Heart right ventricle (tissue), 16 donors: ENCODE measurements at places on chromosomes 13 and 19.

- no peak for DNase-seq
Observed at GRCh38 chr19:16030964-16031871, 45.1 kb upstream of the TPM4 start.

DNA sequence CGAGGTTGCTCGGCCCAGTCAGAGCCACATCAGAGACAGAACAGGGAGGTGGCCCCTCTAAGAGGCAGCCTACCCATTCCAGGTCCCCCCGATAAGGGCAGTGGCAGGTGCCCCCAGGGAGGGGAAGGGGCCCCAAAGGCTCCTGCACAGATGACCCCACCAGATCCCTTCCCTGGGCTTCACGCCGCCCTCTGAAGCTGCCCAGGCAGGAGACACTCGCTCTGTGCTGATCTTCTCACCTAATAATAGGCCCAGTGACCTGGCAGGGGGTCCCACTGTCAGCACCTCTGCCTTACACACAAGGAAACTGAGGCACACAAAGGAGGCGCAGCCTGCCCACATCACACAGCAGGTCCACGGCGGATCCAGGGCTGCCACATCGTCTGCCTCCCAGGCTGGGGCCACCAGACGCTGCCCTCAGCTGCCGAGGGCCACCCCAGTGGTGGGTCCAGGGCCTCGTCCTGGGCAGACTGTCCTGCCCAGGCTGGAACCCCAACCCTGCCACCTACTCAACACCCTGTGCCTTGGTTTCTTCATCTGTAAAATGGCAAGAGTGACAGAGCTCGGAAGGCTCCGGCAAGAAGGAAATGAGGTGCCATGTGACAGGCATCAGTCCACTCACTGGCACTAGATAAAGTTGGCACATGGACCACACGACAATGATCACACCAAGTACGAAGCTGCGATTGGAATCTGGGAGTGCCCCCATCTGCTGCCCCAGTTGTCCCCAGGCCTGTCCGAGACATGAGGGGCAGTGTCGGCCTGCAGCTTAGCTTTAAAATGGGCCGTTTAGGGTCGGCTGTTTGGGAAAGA, 56.5 kb downstream of the KLF2 start:
- no peak for DNase-seq

DNA sequence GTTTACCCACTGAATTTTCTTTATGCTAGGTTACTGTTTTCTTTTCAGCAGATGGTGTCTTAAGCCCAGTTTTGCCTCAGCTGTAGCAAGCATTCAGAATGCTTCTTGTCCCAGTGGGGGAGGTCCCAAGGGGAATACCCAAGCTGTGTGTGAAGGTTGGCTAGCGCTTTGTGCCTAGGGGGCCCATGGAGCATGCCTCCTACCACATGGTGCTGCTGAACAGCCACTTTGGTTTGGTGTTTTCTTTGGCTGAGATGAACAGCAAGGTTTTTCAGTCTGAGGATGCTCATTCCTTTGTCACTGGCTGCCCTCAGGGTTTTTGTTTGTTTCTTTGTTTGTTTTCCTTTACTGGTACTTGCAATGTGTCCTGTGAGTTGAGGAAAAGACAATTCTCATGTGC, 99.0 kb downstream of the PCDH20 start:
- DNase-seq: no peak

DNA sequence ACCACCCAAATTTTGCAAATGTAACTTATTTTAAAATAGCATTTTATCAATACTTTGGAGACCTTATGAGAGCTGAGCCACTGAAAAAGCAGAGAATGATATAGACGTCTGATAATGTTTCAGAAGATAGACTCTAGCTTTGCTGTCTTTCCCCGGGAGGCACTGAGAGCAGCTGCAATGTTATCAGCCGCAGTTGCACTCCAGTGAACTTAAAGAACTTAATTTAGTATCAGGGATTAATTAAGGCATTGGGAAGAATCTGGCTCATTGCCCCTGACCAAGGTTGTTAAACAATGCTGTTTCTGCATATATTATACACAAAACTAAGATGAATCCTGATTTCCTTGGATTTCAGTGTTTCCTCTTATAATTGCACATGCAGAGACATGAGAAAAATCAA, 75.7 kb upstream of the SGCG start:
- DNase-seq: no peak

DNA sequence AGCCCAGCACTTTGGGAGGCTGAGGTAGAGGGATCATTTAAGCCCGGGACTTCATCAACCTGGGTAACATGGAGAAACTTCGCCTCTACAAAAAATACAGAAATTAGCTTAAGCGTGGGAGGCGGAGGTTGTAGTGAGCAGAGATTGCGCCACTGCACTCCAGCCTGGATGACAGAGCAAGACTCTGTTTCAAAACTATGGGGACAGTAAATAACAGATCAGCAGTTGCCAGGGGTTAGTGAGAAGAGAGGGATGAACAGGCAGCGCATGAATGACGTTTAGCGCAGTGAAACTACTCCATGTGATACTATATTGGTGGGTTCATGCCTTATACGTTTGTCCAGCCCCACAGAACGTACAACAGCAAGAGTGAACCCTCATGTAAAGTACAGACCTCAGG, 7.1 kb upstream of the ICAM3 start:
- DNase-seq: no peak

- DNase-seq: no peak
Observed at GRCh38 chr13:97448503-97449251, 14.7 kb downstream of the RAP2A start.

DNA sequence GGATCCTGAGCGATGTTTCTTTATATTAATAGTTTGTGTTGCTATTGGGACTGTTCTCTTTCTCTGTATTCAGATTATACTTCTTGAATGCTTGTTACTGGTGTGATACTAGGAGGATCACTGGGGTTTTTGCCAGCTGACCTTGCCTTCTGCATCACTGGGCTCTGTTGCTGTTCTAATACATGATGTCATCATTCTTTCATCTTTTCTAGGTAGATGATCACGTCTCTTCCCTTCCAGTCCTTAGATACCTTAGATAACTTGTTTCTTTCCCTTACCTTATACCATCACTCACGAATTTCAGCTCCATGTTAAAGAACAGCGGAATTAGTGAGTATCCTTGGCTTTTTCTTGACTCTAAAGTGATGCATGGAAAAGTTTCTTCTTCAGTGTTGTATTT, at the start of gene OR10H3:
Gene OR10H3 (plus strand): TSS at position 264 of the 400 bp plus-strand sequence. CDS start 3,408 bp downstream, outside the sequence.
- DNase-seq: no peak

DNA sequence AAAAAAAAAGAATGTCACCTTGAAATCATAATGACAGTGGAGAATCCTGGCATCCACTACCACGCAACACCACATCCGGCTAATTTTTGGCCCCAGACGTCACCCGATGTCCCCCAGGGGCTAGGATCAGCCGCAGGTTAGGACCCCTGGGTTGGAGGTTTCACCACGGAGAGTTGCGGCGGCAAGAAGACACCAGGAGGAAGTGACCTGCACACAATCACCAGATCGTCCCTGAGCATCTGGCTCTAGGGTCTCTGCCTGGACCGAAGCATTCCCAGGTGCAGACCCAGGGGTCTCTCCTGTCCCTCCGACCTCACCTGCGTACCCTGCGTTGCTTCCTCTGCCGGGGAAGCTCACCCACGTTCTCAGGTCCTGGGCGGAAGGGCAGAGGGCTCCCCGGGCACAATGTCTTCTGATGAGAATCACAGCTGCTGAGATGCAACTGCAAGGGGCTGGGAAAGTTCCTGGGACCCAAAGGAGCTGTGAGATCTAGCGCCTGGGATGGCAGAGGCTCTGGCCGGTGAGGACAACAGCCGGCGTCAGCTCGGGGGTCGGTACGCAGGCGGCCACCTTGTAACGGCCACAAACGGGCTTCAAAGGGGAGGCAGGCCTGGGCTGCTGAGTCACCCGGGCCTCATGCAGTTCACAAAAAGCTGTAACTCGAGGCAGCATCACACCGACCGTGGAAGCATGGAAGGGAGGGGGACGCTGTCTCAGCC, 111.2 kb downstream of the GADD45B start:
- DNase-seq: no peak

- no peak for DNase-seq
Observed at GRCh38 chr19:41064974-41065569, 23.2 kb upstream of the CYP2A13 start.

DNA sequence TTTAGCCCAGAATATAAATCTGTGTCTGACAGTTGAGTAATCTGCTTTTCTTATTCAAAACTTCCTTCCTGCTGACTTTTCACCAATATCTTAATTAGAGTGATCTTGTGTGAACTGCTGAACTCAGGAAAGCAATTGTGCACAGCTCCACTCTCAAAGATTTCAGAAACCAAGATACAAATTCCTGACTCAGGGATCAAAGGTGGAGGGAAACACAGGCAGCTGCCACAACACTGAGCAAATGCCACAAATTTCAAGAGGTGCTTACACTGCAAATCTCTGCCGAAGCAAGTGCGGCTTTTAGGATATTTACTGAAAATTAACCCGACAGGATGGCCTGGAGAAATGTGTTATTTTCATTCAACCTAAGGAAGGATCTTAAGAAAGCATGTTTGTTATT, 111.4 kb downstream of the STOML3 start:
- no peak for DNase-seq

DNA sequence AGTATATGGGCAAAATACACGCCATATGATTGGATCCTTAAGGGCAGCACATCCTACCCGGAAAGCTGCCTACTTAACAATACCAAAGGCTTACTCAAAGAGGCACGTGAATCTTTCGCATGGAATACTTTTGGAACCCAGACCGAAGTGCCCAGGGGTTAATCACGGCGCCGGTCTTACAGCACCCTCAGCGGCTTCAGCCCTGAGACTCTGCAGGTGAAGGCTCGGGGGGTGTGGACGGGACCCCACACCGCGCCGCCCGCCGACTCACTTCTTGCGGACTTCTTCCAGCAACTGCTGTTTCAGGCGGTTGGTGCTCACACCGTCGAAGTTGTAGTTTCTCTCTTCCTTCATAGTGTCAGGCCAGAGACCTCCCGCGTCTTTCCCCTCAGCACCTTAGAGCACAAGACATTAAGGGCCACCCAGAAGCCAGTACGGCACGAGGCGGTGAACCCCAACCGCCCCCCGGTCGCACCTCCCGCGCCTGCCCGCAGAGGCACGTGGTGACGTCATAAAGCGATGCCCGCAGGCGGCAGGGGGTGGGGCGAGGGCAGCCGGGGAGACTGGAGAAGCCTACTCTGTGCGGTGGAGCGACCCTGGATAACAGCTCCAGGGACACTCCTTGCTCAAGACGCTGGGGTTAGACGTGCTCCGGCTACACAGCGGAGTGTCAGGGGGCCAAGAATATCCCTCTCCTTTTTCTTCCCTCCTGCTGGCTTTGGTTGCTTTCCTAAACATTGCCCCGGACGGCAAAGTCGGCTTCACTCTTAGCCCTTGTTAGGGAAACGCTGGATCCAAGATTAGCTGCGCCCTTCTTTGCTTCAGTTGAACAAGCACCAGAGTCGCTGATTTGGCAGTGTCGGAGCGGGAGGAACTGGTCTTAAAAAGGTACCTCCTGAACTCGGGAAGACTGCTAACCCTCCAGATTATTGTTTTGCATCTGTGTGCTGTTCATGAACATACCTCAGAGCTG, at the start of gene CCDC169:
Gene CCDC169 (minus strand): TSS at position 449 of the 973 bp plus-strand sequence. CDS start 95 bp downstream, at position 354.
- DNase-seq: peak; percentile 67

GRCh38 chr13:46320406-46320805, 66.6 kb downstream of the RUBCNL start:
- no peak for DNase-seq
